ENCODE measurements at places on chromosomes 7 and 10. TPM values are rescaled to one million over a fixed set of nuclear protein-coding genes. Genes with fewer than 3 reads are reported as not detected.

LEP gene
- total RNA-seq: under 0.01 TPM

PTN gene
- total RNA-seq: not detected

CCDC146 gene
- 1.9 TPM for total RNA-seq

GPR15LG gene
- total RNA-seq: not detected

NKX1-2 gene
- not detected for total RNA-seq

NUTM2E gene
- total RNA-seq: under 0.01 TPM

GPRIN2 gene
- not detected for total RNA-seq

All from hematopoietic multipotent progenitor cell (in vitro differentiated cells).